T-helper 1 cell (primary cell): ENCODE measurements at places on chromosomes 3 and 15.

DNA sequence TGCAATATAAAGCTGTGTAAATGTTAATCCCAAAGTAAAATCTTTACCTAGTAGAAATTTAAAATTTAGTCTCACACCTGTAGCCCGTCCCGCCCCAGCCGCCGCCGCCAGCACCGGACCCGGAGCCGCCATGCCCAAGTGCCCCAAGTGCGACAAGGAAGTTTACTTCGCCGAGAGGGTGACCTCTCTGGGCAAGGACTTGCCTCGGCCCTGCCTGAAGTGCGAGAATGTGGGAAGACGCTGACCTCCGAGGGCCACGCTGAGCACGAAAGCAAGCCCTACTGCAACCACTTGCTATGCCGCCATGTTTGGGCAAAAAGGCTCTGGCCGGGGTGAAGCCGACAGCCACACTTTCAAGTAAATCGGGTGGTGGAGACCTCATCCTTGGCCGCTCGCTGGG lies 22.1 kb upstream of the TOP2B start:
- no peak for DNase-seq

- DNase-seq: no peak
These were observed 17.4 kb downstream of the MAP2K1 start for GRCh38 chr15:66404122-66404521.

DNA sequence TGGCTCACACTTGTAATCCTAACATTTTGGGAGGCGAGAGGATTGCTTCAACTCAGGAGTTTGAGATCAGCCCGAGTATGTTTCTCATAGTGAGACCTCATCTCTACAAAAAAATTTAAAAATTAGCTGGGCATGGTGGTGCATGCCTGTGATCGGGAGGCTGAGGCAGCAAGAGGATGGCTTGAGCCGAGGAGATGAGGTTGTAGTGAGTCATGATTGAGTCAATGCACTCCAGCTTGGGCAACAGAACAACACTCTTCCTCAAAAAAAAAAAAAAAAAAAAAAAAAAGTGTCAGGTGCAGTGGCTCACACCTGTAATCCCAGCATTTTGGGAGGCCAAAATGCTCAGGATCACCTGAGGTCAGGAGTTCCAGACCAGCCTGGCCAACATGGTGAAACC lies 2.4 kb downstream of the RPL39L start:
- no peak for DNase-seq

DNA sequence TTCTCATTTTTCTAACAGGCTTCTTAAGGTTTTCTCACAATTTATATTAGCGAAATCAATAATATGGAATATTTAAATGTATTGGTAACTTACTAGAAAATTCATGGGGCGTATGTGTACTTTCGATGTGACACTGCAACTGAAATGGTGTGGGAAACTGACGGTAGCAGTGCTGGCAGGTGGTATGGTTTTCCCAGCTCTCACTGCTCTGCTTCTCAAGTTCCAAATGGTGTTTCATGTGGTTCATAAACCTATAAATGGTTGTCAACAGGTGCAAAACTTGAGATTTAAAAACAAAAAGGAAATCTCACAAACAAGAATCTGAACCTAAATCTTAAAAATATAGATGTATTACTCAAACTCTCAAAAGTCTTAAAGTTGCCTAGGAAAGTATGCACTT lies 54.7 kb downstream of the ZNF280D start:
- DNase-seq: no peak

DNA sequence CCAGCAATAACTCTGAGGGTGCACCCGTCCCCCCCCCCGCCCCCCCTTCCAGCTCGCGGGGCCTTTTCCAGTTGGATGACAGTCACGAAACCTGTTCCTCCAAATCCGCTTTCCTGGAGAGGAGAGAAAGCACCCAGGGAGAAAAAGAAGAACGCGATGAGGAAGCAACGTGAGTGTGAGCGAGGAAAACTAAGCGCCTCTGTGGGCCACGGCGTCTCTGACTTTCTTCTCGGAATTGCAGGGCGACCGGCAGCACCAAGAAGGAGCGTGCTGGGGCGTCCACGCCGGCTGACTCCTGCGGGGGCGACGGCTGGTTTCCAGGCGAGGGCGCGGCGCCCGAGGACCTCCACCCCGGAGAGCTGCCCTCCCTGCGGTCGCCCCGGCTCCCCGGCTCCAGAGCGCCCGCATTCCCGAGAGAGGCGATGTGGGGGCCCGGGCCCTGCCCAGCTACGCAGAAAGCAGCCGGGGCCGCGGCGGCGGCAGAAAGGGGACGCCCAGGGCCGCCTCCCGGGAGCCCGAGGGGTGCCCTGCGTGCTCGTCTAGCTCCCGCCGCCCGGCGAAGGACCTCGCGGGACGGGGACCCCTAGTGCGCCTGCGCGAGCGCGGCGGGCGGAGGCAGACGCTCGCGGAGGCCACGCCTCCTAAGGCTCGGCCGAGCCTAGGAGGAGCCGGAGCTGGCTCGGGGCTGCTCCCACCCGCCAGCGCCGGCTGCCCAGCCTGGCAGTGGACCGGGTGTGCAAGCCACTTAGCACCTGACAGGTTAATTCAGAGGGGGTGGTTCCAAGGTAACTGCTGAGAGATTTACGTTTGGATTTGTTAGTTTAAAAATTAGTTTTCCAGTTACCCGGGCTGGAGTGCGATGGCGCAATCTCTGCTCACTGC lies 15.3 kb upstream of the ADIPOQ start:
- DNase-seq: peak; percentile 89
